ENCODE measurements at places on chromosomes 12 and 14.

DNA sequence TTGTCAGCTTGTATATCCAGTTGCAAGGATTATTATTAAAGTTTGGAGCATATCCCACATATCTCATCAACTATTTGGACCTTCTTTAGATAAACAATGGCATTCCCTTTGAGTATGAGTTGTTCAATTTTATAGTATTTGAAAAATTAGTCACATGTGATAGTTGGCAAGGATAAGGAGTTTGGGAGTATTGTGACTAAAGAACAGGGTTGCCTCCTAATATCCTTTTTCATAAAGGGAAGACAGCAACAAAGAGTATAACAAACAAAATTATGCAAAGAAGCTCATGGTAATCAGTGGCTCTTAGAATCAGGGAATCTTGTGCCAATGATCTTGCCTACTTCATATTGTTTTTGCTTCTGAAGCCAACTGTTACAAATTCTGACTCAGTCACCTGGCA, 31.2 kb upstream of the KCNH5 start:
- DNase-seq: no peak

DNA sequence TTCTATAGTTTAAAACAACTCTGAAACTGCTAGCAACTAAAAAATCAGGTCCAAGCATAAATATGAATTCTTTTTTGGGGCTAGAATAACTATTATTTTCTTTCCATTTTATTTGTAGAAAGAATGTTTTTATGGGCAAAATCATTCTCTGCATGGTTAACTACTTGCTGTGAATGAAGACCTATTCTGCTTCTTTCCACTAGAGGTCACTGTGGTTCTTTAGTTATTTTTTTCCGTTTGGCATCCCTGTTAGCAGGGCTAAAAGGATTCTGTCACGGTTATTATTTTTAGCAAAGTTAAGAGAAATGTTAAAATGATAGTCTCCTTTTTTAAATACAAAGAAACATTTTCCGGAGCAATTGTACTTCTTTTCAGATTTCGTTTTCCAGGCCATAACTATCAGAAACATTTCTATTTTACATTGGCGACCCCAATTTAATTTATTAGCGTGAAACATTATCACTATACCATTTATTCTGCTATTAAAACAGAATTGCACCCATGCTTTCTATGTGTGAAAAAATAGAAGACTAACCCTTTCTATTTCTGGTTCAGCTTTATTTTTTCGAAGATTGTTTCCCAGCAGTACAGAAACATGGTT, 404.8 kb downstream of the ATP23 start:
- DNase-seq: peak; percentile 68

GRCh38 chr12:23911574-23911973, 37.9 kb downstream of the SOX5 start:
- no peak for DNase-seq

GRCh38 chr12:9079883-9080675, 35.6 kb downstream of the A2M start:
- no peak for DNase-seq

GRCh38 chr12:1862973-1863372, 42.6 kb downstream of the LRTM2 start:
- no peak for DNase-seq

DNA sequence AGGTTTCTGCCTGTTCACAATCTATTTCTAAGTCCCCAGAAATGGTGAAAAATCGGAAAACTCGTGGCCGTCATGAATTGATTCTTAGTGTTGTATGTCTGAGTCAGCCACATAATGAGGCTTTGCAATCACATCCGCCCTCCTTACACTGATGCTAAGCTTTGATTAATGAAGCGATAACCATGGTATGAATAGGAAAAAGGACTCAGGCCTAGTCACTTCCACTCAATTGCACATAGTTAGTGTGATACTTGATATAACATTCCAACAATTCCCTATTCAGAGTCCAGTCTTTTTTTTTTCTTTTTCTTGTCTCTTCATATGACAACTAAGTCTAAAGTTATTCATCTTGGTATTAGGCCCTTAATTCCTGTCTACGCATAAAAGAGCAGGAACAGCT, 1231.0 kb downstream of the VRK1 start:
- DNase-seq: peak; percentile 56

DNA sequence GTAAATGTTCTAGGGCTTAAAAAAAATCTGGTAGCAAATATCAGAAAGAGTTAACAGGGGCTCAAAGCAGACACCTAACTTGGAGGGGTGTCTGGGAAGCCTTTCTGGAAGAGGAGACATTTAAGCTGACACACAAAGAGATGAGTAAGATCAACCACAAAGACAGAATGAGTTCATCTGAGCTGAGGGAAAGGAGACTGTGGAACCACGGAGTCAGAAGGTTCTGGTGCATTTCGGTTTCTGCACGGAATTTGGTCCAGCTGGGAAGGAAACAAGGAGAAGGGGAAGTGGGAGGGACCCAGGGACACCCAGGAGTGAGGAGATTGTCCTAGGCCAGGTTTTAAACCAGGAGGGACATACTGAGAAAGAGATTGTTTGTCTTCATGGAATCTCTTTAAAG, 161.1 kb downstream of the PHETA1 start:
- DNase-seq: no peak

GRCh38 chr12:107148107-107148506, 54.8 kb upstream of the CRY1 start:
- no peak for DNase-seq

DNA sequence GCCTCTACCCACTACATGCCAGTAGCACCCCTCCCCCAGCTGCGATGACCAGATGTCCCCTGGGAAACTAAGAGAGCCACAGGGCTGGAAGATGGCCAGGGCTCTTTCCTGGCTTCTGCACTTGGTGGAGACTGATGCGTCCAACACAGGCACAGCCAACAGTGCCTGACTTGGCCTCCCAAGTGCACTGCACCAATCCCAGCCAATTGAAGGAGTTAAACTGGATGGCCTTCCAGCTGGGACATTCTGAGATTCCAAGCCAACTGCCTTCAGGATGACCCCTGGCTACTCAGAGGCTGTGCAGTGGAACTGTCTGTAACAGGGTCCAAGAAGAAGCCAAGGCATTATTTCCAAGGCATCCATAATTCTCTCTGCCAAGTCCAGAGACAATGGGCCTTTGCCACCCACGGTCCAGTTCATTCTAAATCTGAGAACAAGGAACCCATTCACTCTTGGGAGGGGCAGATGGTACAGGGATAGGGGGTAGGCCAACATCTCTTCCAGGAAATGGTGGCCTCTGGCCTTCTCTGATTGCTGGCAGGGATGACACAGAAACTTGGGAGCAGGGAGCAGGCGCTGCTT, 35.2 kb downstream of the PRIMA1 start:
- DNase-seq: no peak

DNA sequence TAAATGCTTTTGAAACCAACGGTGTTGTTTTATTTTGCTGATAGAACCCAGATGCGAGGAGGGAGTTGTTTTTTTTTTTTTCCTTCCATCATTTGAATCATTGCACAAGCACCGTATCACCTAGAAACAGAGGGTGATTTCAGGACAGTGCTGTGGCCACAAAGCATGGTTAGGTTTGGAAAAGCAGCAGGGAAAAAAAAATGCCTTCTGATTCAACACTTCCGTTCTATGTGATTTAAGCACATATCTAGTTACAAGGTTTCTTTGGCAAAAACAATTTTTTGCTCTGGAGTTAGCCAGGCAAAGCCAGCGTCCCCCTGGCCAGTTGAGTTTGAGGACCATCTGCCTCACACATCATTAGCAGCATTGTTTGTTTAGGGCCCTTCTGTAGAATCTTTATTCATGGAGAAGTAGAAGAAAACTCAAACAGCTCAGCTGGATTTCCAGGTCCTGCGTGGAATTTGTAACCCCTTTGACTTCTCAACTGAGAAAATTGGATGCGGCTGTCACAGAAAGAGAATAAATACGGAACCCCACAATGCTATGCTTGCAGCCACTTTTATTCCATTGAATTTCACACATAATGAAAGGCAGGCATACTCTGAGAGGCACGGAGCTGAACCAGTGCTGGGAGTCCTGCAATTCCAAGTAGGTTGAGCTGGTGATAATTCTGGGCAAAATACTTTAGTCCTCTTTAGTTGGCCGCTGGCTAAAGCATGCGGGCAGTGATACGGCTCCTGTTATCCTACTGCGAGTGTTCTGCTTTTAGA, 17.0 kb upstream of the WNT5B start:
- DNase-seq: peak; percentile 93

DNA sequence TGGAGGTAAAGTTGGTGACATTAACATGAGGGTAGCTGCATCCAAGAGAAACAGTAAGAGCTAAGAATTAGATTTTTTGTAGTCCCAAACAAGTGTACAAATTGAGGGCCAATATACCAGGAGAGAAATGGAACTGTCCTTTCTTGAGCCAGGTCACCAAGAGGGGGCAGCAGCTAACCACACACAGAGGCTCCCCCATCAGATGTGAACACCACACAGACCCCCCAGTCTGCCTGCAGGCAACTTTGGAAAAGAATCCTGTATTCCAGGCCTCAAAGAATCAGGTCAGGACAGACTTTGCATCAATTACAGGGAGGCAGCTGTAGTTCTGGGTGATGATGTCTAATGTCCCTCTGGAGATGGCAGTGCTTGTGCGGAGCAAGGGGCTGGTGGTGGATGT, 77.9 kb downstream of the SPTB start:
- DNase-seq: peak; percentile 45

GRCh38 chr12:125192690-125193221, 127.5 kb downstream of the AACS start:
- no peak for DNase-seq

DNA sequence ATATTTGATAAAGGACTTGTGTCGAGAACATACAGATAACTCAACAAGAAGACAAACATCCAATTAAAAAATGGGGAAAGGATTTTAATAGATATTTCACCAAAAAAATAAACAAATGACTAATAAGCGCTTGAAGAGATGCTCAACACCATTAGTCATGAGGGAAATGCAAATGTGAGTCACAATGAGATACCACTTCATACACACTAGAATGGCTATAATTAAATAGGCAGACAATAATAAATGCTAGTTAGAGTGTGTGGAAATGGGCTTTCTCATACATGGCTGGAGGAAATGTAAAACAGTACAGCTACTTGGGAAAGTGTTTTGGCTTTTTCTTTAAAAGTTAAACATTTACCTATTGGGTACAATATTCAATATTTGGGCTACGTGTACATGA, 34.8 kb downstream of the DLK1 start:
- peak; percentile 85 for DNase-seq

GRCh38 chr12:90621927-90622326, 333.0 kb downstream of the CCER1 start:
- peak; percentile 27 for DNase-seq

DNA sequence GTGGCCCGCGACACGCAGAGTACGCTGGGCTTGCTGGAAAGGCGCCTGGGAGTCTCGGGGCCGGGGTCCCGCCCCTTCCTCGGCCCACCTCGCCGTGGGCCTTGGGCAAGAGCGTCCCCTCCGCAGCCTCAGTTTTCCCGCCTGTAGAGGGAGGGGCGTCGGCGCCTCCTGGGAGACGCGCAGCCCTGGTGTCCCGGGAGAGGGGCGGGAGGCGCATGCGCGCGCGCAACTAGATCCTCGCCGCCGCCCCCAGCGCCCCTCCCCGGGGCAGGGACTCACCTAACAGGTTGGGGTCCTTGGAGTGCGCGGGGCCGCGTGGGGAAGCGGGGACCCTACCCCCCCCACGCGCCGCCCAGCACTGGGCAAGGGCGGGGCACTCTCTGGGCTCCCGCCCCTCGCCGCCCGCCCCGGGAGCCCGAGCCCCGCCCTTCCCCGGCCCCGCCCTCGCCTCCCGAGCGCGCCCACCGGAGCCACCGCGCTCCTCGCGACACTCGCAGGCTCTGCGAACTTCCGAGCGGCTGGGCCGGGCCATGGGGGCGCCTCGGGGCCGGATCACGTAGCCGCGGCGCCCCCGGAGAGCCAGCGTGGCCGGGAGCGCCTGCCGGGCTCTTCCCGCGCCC, at the start of gene KIF26A:
Gene KIF26A (plus strand): TSS at position 490 of the 620 bp plus-strand sequence. CDS start 136 bp downstream, outside the sequence.
- peak; percentile 28 for DNase-seq

Data from fibroblast of skin of abdomen (primary cell).